Stimulated activated CD8-positive, alpha-beta memory T cell treated with anti-CD3 and anti-CD28 coated beads, Interleukin-15, amount 100 ng/mL, for 24 hours (primary cell): ENCODE measurements at places on chromosomes 5 and 9.

DNA sequence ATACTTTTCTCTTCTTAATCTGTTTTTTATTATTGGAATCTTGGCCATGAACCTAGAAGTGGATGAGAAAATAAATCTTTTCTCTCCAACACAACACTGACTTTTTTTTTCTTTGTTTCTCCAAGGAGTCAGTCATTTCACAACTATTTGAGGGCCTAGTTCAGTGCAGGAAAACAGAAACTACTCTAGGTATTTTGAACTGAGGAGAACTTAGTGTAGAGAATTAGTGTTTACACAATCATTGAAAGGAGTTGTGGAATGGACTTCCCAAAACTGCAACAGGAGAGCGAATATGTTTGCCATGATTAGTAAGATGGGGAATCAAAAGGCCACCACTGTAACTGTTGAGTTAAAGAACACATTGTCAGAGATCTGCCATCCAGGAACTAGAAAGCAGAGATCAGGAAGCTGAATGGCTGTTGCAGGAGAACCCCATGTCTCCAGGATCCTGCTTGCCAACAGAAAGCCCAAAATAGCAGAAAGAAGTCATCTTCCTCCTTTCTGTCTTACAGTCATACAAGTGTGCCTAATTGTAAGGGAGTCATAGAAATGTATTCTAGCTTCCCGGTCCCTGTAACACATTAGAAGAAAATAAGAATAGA is 20.3 kb upstream of the PCDH1 start:
- no peak for DNase-seq

- no peak for DNase-seq
Measured at GRCh38 chr5:145780982-145781381, 54.2 kb downstream of the PRELID2 start.

GRCh38 chr9:127195976-127196825 is 68.4 kb upstream of the GARNL3 start:
- DNase-seq: no peak

DNA sequence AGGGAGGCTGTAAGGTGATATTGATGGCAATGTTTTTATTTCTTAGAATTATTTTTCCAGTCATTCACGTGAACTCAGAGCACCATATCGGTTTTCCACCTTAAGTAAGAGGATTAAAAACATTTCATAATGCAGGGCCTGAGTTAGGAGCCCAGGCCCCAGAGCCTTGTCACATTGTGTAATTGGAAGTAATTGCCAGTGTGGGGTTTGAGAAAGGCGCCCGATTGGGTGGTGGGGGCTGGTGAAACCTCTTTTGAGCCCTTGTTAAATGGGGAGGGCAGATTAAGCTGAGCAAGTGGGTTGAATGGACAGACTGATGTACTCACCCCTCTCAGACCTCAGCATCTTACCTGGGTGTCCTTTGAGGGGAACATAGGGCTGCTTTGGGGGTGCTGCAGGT is 116.7 kb upstream of the PITX1 start:
- no peak for DNase-seq

DNA sequence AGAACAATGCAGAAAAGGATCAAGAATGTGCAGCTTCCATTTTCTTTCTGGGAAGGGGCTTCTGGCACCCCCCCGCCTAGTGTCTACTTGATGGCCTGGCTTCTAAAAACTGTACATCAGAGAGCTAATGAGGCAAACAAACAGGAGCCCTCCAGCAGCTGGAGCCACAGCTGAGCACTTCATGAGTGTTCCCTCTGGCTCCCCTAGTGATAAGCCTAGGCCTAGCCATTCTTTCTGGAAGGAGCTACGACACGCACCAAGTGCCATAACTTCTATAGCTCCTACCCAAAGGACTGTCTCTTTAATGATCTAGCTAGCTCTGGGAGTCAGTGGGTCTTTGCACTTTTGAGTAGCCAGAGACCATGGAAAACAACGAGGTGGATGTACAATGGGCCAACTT is 66.1 kb downstream of the DNAH5 start:
- no peak for DNase-seq

DNA sequence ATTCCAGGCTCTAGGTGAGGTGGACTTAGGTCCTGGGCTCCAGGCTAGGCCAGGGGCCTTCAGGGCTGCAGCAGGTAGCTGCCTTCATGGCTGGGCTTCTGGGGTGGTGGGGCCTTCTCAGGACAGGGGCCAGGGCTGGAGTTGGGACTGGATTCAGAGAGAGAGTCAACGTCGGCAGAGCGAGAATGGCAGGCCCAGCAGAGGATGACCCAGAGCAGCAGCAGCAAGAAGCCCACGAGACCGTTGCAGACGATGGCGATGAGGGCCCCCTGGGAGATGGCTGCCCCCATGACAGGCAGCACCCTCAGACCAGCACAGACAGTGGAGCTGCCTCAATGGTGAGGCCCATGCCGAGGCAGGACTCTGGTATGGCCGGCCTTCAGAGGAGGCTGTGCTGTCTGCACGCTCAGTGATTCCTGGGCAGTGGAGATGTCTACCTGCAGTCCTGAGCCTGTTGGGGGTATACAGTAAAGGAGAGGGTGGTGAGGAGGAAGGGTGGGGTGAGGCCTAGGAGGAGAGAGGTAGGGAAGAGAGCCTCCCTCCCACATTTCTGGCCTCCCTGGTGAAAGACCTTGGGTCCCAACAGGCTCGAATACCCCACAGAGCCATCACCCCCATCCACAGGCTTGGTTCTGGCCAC is 1.3 kb downstream of the ENHO start:
- no peak for DNase-seq

- DNase-seq: no peak
Measured at GRCh38 chr9:21906881-21907280, 87.3 kb downstream of the CDKN2A start.

GRCh38 chr9:127723444-127723843 is 7.6 kb downstream of the TTC16 start:
- DNase-seq: no peak

DNA sequence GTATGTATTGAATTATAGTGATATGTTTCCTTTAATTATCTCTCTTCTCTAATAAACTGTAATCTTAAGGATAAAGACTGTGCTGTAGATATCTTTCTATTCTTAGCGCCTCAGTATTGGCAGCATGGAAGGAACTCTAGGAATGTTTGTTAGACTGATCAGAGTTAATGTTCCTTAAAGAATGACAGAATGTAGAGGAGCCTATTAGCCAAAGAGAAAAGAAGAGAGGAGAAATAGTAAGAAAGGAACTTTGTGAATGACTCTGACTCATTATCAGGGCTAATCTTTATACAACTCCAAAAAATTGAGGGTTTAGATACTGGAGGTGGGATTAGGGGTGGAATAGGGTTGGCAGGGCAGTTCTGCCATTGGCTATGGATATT is 59.0 kb upstream of the NUDT12 start:
- DNase-seq: no peak

DNA sequence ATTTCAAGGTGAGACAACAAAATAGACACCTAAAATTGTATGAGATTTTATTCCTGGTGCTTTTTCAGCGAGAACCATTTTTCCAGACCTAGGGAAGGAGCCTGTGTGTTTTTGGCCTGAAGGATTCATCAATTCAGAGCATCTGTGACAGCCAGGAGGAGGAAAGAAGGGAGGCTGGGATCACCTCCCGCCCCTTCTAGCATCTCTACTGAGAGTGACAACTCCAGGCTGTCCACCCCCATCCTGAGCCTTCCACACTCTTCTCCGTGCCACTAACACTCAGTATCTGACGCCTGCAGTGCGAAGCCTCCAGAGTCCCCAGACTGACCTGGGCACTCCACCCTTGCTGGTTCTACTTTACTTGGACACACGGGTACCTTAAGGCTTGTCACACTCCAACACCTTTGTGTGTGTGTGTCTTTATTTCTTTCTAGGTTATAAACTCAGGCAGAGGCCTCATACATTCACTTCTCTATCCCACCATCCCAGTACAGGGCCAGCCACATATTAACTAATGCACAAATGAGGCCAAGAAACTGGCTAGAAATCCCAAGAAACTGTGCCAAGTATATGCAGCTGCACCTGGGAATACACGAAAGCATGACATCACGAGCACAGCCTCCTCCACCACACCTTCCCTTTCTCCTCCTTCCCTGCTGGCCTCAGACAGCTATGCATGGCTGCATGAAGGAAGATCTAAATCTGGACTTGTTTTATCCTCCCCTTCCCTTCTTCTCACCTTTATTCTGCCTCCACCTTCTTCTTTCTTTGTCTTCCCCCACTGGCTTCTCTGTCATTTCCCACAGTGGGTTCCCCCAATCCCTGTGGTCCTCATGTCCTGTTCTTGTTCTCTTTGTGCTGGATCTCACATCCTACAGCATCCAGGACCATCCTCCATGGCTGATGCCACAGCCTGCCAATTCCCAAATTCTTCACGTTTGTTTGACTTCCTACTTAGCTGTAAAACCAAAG is 16.0 kb downstream of the S1PR3 start:
- DNase-seq: no peak

- no peak for DNase-seq
Measured at GRCh38 chr5:116573279-116573701, 1.3 kb downstream of the SEMA6A start.
